Peyer's patch (tissue), 4 donors: ENCODE measurements at places on chromosomes 1 and 21.
A peak's percentile ranks its signal among the peaks of the same experiment; 100 is the strongest.

- DNase-seq, result no peak
- H3K4me1 ChIP-seq, result no peaks in the 10 kb centered on the region
- H3K27me3 ChIP-seq, result no peaks in the 10 kb centered on the region
- no peaks in the 10 kb centered on the region for H3K36me3 ChIP-seq
These were observed 48.4 kb upstream of the CCDC27 start for GRCh38 chr1:3703786-3704371.

- no peaks in the 10 kb centered on the region for H3K4me1 ChIP-seq
- H3K4me3 ChIP-seq, result peak within 1 kb of the TSS; percentile 47
- no peaks in the 10 kb centered on the region for H3K27me3 ChIP-seq
- DNase-seq, result peak; percentile 55
- H3K27ac ChIP-seq, result no peak within 1 kb of the TSS
- H3K36me3 ChIP-seq, result peaks cover 18% of the 10 kb centered on the region
These were observed at the start of gene TMEM269 for GRCh38 chr1:42784946-42785693. Gene TMEM269, plus strand, starts transcription at chr1:42784991. Its CDS starts 4,903 bp downstream, at chr1:42789894.

DNA sequence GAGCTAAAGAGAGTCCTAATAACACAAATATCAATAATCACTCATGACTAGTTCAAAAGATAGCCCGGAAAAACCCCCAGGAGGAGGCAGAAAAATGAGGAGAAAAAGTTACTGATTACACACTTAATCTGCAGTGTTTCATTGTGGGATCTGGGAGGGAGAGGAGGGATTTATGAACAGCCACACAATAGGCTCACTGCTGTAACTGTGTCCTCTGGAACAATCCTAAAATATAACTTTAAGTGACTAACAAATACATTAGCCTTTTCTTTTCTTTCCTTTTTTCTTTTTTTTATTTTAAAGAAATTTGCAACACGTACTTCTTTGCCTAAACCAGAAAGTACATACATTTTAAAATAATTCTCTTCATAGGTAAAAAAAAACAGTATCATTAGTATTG is 106.3 kb upstream of the LBR start:
- no peak overlapping the region for H3K4me3 ChIP-seq
- no peak overlapping the region for H3K27ac ChIP-seq
- H3K36me3 ChIP-seq, result no peaks in the 10 kb centered on the region
- H3K27me3 ChIP-seq, result no peaks in the 10 kb centered on the region

DNA sequence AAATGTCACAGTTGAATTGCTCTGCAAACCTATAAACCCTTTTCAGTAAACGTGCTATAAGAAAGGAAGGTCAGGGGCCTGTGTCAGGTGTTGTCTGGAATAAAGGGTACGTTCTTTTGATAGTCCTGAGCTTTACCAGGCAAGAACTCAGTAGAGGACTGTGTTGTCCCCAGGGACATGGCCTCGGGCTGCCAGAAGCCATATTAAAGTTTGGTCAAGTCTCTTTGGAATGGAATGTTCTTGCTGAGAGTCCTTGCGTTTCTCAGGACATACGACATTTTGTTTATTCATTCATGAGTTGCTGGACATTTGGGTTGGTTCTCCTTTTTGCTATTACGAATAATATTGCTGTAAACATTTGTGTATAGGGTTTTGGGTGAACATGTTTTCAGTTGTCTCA is 16.8 kb downstream of the VPS13D start:
- no peak overlapping the region for H3K27ac ChIP-seq
- H3K4me3 ChIP-seq, result no peak overlapping the region
- DNase-seq, result no peak
- H3K27me3 ChIP-seq, result no peaks in the 10 kb centered on the region
- H3K36me3 ChIP-seq, result peaks cover 4% of the 10 kb centered on the region

GRCh38 chr1:85327759-85328158 is 51.3 kb upstream of the BCL10 start:
- no peaks in the 10 kb centered on the region for H3K36me3 ChIP-seq
- H3K27me3 ChIP-seq, result no peaks in the 10 kb centered on the region
- H3K27ac ChIP-seq, result no peak overlapping the region
- DNase-seq, result no peak
- H3K4me3 ChIP-seq, result no peak overlapping the region

DNA sequence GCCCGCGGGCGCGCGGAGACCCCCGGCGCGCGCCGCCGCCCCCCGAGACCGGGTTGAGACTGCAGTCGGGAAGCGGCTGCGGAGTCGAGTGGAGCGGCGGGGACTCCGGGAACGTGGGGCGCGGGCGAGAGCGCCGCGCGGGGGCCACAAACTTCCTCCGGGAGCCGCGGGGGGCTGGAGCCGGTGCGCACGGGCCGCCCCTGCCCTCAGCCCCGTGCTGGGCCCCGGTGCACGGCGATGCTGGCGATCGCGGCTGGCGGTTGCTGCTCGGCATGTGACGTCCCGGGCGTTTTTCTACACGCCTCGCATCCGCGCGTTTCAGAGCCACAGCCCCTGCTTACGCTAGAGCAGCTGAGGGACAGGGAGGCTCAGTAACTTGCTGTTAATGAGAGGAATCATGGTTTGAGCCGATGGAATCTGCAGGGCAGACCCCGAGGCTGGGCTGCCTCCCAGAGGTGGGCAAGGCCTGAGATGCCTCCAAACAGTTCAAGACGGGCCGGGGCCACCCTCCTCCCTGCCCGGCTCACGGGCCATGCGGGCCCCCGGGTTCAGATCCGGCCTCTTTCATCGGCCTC is 520 bp downstream of the TMEM201 start:
- peak; percentile 67 for DNase-seq
- H3K27ac ChIP-seq, result peak overlapping the region; percentile 39
- no peaks in the 10 kb centered on the region for H3K27me3 ChIP-seq
- H3K4me3 ChIP-seq, result peak overlapping the region; percentile 93
- peaks cover 8% of the 10 kb centered on the region for H3K4me1 ChIP-seq

DNA sequence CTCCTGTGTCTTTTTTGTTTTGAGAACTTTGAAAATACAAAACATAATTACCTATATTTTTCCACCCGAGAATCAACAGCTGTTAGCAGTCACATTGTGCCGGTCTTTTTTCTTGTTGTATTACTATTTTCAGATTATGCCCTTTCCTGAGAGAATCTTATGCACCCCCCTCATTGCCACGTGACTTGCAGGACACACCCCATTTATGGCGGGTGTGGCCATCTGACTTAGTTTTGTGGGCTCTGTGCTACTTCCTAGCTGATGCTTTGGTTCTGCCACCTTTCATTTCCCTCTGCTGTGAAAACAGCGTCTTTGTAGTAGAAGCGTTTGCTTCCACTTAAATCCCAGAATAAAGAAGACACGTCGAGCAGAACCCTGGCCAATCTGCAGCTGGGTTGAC is 82.8 kb upstream of the SOX13 start:
- H3K4me1 ChIP-seq, result no peaks in the 10 kb centered on the region
- no peak overlapping the region for H3K27ac ChIP-seq
- DNase-seq, result no peak
- H3K36me3 ChIP-seq, result no peaks in the 10 kb centered on the region
- H3K4me3 ChIP-seq, result no peak overlapping the region
- H3K27me3 ChIP-seq, result no peaks in the 10 kb centered on the region

DNA sequence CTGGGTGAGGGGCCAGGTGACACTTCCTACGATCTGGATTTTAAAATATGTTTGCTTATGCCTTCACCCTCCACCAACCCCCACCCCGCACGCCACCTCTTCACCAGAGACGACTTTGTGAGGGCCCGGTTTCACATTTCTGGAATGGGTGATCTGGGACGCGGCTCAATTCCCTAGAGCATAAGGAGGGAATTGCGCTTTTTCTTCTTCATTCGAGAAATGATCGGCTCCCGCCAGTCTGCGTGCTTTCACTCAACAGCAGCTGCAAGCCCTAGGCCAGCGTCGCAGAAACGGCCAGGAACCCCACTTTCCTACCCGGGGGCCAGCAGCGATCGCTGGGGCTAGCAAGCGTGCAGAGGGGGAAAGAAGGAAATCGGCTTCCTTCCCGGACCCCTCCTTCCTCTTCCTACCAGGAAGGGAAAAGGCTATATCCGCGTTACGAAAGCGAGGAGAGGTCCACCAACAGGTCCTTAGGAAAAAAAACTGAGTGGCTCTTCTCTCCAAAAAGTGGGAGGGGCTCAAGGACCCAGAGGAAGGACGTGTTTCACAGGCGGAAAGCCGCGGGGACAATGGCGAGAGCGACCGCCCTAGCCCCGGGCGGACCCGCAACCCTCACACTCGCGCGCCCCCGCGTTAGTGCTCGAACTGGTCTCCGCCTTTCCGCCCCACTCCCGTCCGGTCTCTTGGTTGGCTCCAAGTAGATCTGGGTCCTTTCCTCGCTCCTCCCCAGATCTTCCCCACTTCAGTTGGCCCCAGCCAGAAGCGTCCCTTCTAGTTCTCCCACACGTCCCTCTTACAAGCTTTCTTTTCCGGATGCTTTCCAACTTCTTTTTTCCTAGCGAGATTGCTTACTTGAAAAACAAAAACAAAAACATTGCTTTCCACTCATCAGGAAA is 1.1 kb upstream of the ADAMTS1 start:
- H3K4me1 ChIP-seq, result no peaks in the 10 kb centered on the region
- H3K36me3 ChIP-seq, result no peaks in the 10 kb centered on the region
- peak overlapping the region; percentile 69 for H3K27ac ChIP-seq
- peak; percentile 59 for DNase-seq

DNA sequence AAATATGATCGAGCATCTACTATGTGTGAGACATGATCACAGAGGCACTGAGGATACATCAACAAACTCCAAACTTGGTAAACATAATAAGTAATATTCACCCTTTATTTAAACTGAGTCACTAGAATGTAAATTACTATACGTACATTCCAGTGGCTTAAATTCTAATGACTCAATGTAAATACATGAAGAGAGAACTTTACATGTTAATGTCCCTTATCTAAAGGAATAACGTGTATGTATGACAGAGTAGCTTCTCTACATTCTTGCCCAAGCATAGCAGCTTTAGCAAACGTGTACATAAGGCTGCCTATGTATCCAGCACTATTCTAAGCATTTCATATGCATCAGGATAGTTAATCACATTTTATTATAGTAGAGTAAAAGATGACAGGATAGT is 111.8 kb upstream of the CYYR1 start:
- H3K4me3 ChIP-seq, result no peak overlapping the region
- DNase-seq, result no peak
- no peak overlapping the region for H3K27ac ChIP-seq
- no peaks in the 10 kb centered on the region for H3K4me1 ChIP-seq
- no peaks in the 10 kb centered on the region for H3K27me3 ChIP-seq
- no peaks in the 10 kb centered on the region for H3K36me3 ChIP-seq

DNA sequence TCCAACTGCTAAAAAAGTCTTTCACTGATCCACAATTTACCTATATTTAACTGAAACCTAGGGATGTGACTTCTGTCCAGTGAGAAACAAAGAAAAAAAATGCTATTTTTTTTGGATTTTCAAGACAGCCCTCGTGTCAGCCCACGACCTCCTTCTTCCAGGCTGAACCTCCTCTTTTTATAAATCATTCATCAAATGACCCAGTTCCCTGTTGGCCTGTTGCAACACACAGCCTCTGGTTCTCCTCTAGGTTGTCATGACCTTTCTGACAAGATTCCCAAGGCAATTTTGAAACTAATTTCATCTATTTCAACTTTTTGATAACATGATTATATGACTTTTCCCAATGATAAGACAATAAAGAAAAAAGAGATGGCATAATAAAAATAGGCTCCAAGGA is 74.6 kb downstream of the PGBD5 start:
- H3K27me3 ChIP-seq, result no peaks in the 10 kb centered on the region
- DNase-seq, result no peak
- H3K4me1 ChIP-seq, result no peaks in the 10 kb centered on the region
- H3K36me3 ChIP-seq, result no peaks in the 10 kb centered on the region
- H3K27ac ChIP-seq, result no peak overlapping the region
- H3K4me3 ChIP-seq, result no peak overlapping the region

DNA sequence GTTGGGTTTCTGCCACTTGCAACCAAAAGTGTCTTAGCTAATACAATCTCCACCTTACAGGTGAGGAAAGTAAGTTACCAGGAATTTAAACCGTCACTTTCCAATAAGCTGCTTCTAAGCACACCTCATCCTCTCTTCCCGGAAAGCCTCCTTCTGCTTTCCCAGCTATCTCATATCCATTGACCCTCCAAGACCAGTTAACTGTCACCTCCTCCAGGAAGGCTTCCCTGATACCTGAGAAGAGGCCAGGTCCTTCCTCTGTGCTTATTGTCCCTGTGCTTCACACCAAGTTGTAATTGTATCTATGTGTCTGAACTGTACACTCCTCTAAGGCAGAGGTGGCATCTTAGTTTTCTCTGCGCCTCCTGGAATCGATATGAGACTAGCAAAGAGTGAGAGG is 11.2 kb upstream of the MATN1 start:
- no peak for DNase-seq
- no peaks in the 10 kb centered on the region for H3K36me3 ChIP-seq
- no peak overlapping the region for H3K4me3 ChIP-seq
- peaks cover 19% of the 10 kb centered on the region for H3K4me1 ChIP-seq

DNA sequence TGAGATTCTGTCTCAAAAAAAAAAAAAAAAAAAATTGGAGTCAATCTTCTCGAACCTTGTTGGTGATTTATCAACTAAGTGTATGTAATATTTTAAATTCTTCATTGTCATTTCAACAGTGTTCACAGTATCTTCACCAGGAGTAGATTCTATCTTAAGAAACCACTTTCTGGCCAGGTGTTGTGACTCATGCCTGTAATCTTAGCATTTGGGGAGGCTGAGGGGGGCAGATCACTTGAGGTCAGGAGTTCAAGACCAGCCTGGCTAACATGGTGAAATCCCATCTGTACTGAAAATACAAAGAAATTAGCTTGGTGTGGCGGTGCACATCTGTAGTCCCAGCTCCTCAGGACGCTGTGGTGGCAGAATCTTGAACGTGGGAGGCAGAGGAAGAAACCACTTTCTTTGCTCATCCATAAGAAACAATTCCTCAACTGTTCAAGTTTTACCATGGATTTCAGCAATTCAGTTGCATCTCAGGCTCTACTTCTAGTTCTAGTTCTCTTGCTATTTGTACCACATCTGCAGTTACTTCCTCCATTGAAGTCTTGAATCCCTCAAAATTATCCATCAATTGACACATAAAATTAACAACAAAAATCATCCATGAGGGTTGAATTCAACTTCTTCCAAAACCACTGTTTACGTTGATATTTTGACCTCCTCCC is 30.4 kb upstream of the EYA3 start:
- no peaks in the 10 kb centered on the region for H3K4me1 ChIP-seq
- H3K4me3 ChIP-seq, result no peak overlapping the region
- H3K36me3 ChIP-seq, result no peaks in the 10 kb centered on the region

GRCh38 chr1:983798-984475 is 2.0 kb upstream of the PERM1 start:
- H3K27me3 ChIP-seq, result no peaks in the 10 kb centered on the region
- no peak overlapping the region for H3K27ac ChIP-seq
- no peaks in the 10 kb centered on the region for H3K4me1 ChIP-seq

- no peak overlapping the region for H3K27ac ChIP-seq
- no peak for DNase-seq
- H3K27me3 ChIP-seq, result no peaks in the 10 kb centered on the region
- H3K36me3 ChIP-seq, result no peaks in the 10 kb centered on the region
These were observed 22.1 kb upstream of the GBP2 start for GRCh38 chr1:89147678-89148658.

DNA sequence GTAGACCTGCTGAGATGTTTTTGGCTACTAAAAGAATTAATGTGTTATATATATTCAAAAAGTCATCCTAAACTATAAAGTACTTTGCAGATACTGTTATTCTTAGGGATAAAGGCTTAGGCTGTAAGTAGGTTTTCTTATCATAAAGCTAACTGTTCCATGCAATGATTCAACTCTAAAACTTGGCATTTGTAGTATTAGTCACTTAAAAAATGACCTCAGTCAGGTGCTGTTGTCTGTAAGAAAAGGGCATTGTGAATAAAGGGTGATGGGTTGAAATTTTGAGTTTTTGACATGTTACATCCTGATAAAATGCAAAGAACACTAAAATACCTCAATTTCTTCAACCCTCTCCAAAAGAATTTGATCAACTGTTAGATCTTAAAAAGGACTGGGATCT is 32.9 kb downstream of the ADCY10 start:
- H3K36me3 ChIP-seq, result no peaks in the 10 kb centered on the region
- no peaks in the 10 kb centered on the region for H3K27me3 ChIP-seq
- H3K4me3 ChIP-seq, result no peak overlapping the region
- no peaks in the 10 kb centered on the region for H3K4me1 ChIP-seq
- H3K27ac ChIP-seq, result no peak overlapping the region
